ENCODE measurements at places on chromosomes 6 and 20.

DNA sequence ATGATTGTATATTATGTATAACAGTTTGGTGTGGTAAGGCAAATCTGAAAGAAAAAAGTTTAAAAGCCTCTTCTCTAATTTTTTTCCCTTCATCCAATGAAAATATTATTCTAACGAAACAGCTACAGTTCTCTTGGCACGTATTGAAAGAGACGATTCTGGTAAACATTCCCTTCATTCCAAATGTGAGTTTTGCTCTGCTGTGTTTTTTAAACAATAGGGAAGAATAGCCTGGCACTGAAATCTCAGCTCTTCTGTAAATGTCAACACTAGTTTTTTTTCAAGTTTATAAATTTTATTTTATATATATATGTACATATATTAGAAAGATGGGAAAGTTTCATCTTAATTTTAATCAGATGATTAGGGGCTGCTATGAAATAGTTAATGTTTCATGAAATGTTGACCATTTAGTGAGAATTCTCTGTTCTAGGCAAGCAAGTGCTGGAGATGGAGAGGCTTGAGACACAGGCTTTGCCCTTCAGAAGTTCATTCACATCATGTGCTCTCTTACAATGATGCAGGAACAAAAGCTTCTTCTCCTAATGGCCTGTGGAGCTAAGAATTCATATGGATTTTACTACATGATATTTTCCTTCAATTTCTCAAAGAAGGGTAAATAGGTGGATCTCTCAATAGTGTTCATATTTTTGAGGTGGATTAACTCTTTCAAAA is 4.1 kb downstream of the PAQR8 start:
- no peak for DNase-seq

DNA sequence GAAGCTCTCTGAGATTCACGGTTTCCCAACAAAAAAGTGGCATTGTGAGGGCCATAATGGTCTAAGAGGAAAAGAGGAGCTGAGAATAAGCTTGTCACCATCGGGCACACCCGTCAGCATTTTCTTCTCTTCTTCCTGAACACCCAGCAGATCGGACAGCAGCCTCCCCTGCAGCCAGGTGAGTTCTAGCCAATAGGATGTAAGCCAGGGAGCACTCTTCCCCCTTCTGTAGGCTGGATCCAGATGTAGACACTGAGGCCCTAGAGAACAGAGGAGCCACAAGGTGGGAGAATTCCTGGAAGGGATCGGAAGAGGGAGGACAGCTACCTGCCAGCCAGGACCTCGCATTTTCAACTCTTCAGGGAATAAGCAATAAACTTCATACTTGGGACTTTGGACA is 228.0 kb downstream of the SYNDIG1 start:
- no peak for DNase-seq

- DNase-seq = no peak
Measured at GRCh38 chr20:6660441-6660840, 107.0 kb upstream of the BMP2 start.

DNA sequence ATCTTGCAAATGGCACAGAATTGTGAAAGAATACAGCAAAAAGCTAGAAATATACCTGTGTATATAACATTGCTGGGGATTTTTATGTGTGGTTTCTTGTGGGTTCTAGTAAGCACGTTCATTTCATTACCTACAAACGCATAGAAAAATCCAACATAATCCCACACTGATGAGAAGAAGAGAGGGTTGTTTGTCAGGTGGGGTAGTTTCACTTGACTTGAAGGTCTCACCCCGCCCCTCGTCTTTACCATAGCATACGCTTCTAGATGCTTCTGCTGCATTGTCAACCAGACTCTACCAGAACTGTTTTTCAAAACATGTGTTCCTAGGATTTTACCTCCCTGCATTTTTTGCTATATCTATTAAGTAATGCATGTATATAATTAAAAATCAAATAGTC is 284.1 kb upstream of the TAB2 start:
- DNase-seq = no peak

- no peak for DNase-seq
Measured at GRCh38 chr6:125533710-125534397, 215.6 kb upstream of the HEY2 start.

- peak; percentile 37 for DNase-seq
Measured at GRCh38 chr6:125753218-125753936, 3.9 kb downstream of the HEY2 start.

GRCh38 chr6:19446570-19446969 is 390.6 kb upstream of the ID4 start:
- no peak for DNase-seq
